ENCODE measurements at places on chromosomes 13 and 19.

DNA sequence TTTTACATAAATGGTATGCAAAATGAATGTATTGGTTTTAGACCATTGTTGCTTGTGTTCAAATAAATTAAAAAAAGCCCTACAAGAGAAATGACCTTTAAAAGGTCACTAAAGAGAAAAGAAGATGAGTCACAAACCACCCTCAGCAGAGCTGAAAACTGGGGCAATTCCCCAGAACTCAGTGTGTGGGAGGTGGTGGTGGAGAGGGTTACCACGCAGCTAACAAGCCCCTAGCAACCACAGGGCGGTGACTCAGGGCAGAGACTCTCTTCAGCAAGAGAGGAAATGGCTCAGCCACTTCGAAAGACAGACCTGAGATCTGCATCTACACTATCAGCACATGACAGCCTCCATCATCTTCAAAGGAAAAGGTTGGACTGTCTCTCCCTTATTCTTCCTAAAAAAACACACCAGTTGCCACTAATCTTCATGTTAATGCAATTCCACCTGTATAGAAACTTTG lies 29.4 kb upstream of the NDFIP2 start:
- DNase-seq: peak; percentile 6

- no peak for DNase-seq
Measured at GRCh38 chr13:26225896-26226617, 3.9 kb upstream of the RNF6 start.

DNA sequence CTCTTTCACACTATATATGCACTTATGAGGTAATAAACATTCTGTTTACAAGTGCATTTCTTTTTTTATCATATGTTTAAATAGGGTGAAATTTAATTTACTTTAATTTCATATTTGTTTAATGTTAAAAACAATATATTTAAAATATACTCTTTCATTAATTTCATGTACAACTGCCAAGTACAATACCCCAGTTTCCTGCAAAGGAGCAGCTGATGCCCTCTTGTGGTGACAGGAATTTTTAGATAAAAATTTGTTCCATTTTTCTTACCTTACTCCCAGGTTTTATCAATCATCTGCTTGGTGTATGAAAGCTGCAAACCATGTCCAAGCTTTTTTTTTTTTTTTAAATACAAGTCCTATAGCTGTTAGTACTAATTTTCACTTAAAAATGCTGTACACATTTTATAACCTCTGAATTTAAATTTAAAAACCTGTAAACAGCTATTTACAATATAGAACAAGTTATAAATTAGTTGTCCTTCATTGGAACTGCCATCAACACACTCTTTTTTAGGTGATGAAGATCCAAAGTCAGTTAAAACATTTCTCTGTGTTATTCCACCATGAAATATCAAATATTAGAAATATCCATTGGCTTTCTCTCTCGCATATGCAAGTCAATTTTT lies 4.9 kb downstream of the PCDH20 start:
- peak; percentile 44 for DNase-seq

- no peak for DNase-seq
Measured at GRCh38 chr13:74675182-74675581, 541.0 kb upstream of the KLF12 start.

DNA sequence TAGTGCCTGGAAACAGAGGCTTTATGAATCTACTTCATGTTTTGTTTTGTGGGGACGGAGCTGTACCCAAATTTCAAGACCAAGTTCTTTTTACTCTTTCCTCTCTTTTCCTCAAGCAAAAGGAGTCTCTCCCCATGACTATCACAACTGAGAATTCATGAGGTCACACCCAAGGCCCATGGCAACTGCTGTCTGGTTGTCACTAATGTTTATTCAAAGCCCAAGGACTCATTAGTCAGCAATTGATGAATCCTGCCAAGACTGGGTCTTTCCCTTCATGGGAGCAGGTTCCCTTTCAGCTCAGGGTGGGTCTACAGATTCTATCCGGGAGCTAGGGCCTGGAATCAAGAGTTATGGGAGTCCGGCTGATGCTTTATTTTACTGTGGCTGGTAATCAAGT lies 441.5 kb upstream of the PCDH20 start:
- no peak for DNase-seq

- DNase-seq: peak; percentile 52
Measured at GRCh38 chr19:10270616-10271394, at the start of gene ICAM1. ICAM1 (plus strand) TSS chr19:10271120; CDS start chr19:10271160, 40 bp downstream.

- no peak for DNase-seq
Measured at GRCh38 chr19:1923319-1923718, 17.7 kb upstream of the CSNK1G2 start.

DNA sequence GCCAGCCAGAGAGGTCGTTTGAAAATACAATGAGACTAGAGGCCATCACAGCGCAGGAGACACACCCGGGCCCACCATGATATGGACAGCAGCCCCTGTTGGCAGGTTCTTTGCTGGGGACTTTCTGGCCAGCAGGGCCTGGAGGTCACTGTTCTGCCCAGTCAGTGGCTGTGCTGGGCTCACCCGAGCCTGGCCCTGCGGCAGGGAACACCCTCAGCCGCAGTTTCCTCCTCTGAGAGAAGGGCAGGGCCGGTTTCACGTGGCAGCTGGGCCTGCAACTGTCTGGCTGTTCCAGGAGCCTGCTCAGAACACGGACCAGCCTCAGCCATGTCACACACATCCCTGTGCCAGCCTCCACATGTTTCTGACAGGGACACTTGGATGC lies 39.4 kb downstream of the ADPRHL1 start:
- DNase-seq: no peak

GRCh38 chr19:38693380-38694223 lies 46.2 kb downstream of the ACTN4 start:
- DNase-seq: no peak

DNA sequence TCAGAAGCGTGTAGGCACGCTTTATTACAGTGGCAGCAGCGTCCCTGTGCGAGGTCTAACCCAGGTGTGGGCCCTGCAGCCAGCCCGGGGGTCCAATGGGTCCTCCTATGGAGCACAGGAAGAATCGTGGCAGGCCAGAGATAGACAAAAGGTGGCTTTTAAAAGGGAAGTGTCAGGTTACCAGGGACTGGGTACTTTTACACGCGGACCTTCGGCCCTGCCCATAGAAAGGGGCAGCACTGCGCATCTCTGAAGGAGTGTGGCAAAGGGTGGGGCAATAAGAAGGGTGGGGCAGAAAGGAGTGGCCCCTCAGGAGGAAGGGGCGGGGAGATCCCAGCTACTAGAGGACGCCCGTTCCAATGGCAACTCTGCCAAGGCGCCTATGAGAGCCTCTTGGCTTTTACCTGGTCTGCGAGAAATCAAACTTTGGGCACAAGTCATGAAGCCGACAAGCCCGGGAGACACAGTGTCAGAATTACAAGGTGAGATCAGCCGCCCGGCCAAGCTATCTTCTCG lies 1419.8 kb downstream of the UQCRFS1 start:
- peak; percentile 65 for DNase-seq

DNA sequence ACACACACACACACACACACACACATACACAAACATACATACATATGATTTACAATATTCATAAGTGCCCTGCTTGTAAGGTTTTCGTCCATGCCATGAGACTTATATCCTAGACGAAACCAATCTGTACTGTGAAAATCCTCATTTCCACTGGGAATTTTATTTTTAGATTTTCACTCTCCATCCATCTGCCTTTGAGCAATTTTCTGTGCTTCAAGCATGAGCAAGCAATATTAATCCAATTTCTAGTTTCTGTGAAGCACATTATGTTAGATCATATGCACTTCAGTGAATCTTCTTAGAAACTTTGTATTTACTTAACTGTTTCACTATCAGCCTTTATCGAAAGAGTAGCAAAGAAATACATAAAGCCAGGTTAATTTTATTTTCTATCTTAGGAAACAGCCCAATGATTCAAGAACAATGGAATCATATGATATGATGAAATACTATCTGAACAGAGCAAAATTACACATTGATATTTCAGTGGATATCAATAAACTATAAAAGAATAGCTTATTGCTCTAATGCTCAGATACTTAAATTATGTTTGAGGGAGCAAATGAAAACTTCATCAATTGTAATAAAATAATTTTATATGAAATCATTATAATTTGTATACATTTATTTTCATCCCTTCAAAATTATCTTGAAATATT lies 1100.7 kb upstream of the MIR17HG start:
- no peak for DNase-seq

GRCh38 chr13:21796066-21796465 lies 125.2 kb downstream of the FGF9 start:
- no peak for DNase-seq

DNA sequence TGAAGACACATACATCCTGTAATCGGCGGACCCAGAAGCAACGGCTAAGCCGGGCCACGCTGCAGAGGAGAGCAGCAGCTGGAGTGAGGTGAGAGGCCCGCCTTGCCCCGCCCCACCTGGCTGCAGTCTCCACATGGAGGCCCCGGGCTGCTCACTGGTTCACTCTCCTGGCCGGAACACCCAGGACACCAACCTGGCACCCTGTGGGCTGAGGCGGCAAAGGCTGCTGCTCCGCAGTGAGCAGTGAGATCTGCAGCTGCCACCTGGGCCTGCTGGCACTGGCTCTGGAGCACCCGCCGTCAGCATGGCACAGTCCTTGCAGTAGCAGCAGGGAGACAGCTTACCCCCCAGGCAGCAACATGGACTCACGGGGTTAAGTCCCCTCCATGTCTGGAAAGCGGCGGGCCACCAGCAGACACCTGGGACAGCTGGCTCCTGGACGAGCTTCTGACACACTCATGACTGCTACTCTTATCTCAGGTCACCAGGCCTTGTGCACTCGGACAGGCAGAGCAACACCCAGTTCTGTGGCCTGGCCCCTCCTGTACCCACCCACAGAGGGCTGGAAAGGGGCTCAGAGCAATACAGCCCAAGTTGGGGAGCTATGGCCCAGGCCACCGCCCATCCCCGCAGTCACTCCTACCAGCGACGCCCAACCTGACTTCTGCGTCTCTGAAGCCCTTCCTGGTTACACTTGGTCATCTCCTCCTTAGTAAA lies 13.2 kb upstream of the KPTN start:
- no peak for DNase-seq

- no peak for DNase-seq
Measured at GRCh38 chr13:59898066-59898465, 265.7 kb downstream of the DIAPH3 start.

- DNase-seq: no peak
Measured at GRCh38 chr13:103794526-103794925, 728.3 kb upstream of the SLC10A2 start.

GRCh38 chr13:19910336-19911072 lies 47.1 kb upstream of the ZMYM5 start:
- DNase-seq: no peak

GRCh38 chr19:16821081-16821480 lies 8.1 kb upstream of the SIN3B start:
- DNase-seq: no peak

DNA sequence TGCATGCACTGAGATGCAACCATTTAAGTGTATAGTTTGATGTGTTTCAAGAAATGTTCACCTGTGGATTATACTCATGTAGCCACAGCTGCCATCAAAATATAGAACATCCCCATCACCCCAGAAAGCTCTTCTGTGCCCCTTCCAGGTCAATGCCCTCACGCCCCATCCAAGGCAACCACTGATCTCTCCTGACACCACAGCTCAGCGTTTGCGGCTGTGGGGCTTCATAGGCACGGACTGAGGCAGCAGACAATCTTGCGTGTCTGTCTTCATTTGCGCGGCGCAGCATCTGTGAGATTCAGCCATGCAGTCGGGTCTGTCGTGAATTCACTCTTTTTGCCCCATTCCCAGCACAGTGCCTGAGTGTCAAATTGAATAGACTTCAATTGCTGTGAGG lies 153.8 kb upstream of the UQCRFS1 start:
- no peak for DNase-seq

GRCh38 chr19:27742041-27742440 lies 1470.9 kb downstream of the UQCRFS1 start:
- no peak for DNase-seq

DNA sequence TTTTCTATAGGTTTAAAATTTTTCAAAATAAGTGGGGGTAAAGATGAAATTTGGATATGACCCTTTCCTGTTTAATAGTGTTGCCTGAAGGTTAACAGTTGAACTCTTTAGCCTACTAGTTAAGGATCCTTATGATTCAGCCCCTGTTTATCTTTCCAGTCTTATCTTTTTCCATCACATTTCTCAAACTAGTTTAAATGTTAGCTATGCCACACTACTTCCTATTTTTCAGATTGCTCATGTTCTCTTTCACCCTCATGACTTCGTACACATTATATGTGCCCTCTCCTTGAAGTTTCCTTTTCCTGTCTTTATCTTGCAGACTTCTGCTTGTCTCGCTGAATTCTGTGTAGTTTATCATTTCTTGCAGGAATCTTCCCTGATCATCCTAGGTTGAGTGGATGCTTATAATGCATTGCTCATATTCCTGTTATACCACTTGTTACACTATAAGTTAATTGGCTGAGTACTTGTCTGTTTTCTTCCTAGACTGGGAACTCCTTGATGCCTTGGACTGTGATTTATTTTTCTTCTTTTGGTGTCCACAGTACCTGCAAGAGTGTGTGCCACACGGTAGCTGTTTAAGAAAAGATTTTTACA lies 86.7 kb downstream of the FNDC3A start:
- DNase-seq: no peak

- DNase-seq: no peak
Measured at GRCh38 chr13:31891472-31891871, 140.1 kb upstream of the FRY start.

- DNase-seq: no peak
Measured at GRCh38 chr19:48953990-48954594, 583 bp upstream of the BAX start.

DNA sequence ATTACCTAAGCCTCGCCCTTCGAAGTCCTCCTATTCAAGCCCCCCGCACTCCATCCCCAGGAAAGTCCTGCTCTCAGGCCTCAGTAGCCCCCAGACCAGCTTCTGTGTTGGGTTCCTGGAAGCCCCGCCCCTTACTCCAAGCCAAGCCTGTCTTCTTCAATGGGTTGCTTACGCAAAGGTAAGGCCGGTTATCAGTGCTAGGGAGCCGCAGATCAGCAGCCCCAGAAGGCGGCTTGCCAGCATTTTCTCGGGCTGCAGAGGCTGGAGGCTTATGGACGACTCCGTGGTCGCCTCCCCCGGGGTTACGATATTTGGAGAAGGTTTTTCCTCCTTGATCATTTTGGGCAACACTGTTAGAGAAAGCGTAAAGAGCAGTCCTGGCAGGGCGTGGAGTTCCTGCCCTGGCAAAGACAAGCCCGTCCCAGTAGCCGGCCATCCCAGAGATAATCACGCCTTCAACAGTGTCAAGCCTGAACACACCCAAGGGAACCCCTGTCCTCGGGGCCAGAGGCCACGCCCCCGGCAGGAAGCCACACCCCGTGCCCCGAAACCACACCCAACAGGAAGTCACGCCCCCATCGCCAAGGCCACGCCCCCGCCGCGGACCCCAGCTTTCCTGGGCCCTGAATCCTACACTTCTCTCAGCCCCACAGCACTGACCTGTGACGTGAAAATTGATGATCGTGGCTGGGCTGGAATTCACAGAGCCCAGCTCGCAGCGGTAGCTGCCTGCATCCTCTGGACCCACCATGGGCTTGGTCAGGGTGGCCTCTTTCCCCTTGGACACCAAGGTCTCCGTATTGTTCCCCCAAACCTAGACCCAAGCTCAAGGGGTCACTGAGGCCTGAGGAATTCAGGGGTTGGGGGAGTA lies 954 bp upstream of the RASIP1 start:
- peak; percentile 81 for DNase-seq

- DNase-seq: no peak
Measured at GRCh38 chr13:75633285-75633684, 2.8 kb upstream of the LMO7 start.
